ENCODE measurements at places on chromosomes 1 and 21. TPM values are rescaled to one million over a fixed set of nuclear protein-coding genes. Genes with fewer than 3 reads are reported as not detected.
A peak's percentile ranks its signal among the peaks of the same experiment; 100 is the strongest.

- peak overlapping the region; percentile 2 for H3K27ac ChIP-seq
- no peak overlapping the region for H3K4me3 ChIP-seq
- peaks cover 18% of the 10 kb centered on the region for H3K36me3 ChIP-seq
- no peaks in the 10 kb centered on the region for H3K27me3 ChIP-seq
Observed at GRCh38 chr1:67682659-67683197, 2.3 kb upstream of the GADD45A start.

The RXFP4 gene
- not detected for total RNA-seq

DNA sequence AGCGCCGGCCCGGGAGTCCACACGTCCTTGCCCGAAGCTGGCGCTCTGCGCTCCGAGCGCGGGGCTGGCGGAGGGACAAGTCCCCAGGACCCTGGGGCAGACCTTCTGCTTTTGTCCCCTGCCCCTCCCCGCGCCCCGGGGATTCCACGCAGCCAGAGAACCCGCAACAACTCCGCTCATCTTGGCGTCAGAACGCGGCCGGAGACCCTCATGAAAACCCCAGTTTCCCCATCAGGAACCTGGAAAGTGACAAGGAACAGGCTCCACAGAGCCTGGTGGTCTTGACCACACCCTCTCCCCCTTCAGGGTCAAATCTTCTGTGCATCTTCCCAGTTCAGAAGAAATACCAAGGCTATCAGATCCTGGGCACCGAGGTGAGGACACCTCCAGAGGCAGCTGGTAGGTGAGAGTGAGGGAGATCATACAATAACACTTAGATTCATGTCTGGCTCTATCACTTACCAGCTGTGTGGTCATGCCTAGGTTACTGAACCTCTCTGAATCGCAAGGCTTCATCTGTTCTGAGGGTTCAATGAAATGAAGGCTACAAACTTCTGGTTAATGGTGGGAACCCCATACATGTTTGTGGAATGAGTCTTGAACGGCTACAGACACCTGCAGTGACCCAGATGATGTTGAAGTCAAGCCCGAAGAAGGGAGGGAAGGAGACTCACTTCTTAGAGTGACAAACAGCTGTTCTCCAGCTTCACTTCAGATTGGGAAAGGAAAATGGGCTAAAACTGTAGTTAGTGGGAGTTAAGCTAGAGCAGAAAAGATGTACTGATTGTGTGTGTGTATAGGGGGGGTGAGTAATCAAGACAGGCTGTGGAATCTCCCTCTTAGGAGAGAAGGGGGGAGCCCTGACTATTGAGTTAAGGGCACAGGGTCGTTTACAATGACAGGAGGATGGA lies 555 bp upstream of the RSPO1 start:
- no peak overlapping the region for H3K27ac ChIP-seq
- no peak overlapping the region for H3K4me3 ChIP-seq
- H3K4me1 ChIP-seq = no peaks in the 10 kb centered on the region
- DNase-seq = no peak
- H3K27me3 ChIP-seq = peaks cover 72% of the 10 kb centered on the region
- no peaks in the 10 kb centered on the region for H3K36me3 ChIP-seq

DNA sequence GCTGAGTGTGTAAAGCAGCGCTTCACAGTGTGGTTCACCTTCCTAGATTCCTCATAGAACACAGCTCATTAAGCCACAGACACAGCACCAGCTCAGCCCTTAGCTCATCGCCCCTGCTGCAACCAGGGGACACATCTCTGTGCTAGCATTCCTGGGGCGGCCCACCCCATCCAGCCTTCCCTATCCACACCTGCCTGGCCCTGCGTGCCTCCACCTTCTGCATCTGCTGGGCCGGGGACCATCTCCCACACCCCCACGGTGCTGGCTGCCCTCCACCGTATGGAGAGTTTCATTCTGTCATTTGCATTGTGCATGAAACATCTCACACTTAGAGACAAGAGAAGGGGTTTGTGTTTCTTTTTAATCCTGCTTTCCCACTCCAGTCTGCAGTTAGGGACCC lies 35.8 kb upstream of the PRSS38 start:
- no peak overlapping the region for H3K27ac ChIP-seq
- DNase-seq = no peak
- H3K4me3 ChIP-seq = no peak overlapping the region
- H3K27me3 ChIP-seq = no peaks in the 10 kb centered on the region

Data from SJCRH30 (cell line).